ENCODE measurements at places on chromosomes 5 and 9.

GRCh38 chr5:180332861-180333260, 20.3 kb downstream of the GFPT2 start:
- DNase-seq, result no peak

DNA sequence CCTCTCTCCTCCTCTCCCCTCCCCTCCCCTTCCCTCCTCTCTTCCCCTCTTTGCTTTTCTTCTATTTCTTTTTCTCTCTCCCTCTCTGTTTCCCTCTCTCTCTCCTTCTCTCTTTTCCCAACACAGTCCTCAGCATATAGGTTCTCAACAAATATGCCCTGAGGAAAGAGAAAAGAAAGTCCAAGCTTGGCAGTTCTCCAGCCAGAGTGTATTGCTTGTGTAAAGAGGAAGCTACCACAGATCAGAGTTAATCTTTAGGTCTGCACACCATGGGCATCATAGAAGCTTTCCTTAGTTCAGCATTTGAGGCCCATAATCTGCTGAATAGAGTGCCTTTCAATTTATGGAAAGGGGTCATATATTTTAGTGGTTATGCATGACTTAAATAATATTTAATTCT, 382.8 kb upstream of the WWC1 start:
- no peak for DNase-seq

DNA sequence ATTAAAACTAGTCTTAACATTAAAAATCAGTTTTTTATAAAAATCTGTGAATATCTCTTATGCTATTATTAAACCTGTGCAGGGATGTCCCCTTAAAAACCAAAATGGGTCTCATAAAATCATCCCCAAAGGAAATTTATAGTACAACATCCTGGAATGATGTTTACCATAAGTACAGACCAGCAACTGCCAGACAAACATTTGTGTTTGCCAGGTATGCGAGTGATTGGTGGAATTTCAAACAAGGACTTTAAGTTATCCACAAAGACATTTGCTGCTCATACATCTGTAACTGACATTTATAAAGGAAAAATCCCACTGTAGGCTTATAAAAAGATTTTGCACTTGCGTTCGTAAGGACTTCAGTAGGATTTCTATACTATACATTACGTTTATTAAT, 1375.4 kb upstream of the WWC1 start:
- DNase-seq, result no peak

GRCh38 chr9:91221332-91221731, 140.4 kb downstream of the AUH start:
- no peak for DNase-seq

DNA sequence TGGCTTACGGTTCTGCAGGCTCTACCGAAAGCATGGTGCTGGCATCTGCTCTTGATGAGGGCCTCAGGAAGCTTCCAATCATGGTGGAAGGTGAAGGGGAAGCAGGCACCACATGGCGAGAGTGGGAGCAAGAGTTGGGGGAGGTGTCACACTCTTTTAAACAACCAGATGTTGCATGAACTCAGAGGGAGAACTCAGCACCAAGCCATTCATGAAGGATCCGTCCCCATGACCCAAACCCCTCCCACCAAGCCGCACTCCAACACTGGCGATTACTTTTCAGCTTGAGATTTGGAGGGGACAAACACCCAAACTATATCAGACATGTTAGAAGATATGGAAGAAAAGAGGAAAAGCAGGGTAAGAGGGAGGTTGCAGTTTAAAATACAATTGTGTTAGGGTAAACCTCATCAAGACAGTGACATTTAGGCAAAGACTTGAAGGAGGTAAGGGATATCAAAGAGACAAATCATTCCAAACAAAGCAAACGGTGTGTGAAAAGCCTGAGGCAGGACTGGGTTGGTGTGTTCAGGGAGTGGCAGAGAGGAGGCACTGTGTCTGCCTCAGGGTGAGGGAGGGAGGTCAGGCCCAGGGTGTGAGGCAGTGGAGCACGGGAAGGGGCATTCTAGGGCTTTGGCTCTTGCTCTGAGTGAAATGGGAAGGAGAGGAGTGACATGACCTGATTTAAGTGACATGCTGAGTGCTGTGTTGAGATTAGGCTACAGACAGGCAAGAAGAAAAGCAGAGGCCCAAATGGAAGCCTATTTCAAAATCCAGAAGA, 80.9 kb downstream of the SREK1 start:
- no peak for DNase-seq

- no peak for DNase-seq
Observed at GRCh38 chr5:127878174-127878750, 175.1 kb downstream of the CCDC192 start.

DNA sequence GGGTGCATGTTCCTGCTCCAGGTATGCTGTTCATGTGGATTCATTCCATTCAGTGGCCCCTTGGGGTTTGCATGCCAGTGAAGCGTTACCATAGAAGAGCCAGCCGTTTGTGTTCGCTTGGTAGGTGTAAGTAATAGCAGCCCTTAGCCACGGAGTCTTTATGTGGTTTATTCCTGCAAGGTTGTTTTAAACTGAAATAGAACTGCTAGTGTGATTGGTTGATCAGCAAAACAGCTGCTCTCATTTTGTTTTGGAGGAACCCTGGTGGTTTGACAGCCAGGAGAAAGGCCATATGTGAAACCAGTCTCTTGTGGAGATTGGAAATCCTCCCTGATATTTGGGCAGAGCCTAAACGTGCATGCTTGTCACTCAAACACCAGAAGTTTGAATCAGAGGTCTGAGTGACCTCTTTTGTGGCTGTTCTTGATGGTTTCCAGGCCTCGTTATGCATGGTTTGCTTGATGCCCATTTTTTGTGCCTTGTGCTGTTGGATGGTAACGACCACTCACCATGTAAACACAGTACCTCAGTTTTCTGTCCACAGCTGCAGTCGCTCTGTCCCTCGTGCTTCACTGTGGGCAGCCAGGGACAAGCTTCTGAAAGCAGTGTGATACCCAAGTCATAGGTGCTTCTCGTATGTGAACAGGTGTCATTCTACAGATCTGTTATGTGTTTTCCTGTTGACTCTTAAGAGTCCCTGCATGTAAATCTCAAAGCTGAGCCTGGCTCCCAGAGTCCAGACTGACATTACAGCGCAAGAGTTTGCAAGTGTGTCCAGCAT, 58.3 kb upstream of the NXNL2 start:
- DNase-seq, result no peak

DNA sequence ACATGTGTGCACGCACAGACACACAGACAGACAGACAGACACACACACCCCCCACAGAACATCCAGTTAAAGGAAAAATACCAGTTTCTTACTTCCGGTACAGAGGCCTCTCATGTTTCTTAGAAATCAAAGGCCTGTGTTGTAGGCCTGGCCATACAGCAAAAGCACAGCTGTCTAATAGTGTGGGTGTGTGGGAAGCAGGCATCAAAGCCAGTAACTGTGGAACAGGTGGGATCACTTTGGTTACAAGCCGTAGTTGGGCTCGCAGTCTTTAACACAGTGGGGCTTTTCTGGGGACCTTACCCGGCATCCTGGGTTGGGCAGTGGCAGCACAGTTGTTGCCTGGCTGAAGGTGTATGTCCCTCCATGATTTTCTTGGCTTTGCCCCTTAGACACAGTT, 55.2 kb downstream of the FBXL7 start:
- DNase-seq, result no peak

DNA sequence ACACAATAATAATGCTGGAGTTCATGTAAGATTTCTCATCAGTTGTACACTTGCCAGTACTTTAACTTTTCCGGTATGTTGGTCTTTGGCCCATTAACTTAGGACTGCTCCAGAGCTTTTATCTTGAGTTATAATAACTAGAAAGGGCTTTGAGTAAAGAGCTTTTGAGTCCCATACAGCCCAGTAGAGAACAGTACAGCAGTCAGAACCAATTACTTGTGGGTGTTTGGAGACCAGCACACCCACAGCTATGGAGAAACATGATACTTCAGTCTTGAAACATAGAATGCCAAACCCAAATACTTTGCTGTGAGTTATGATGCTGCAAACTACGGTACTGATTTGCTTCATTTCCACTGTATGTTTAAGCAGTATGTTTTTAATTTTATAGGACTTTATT, 374.3 kb downstream of the CCDC171 start:
- DNase-seq, result no peak

GRCh38 chr5:94431696-94432095, 186.7 kb downstream of the KIAA0825 start:
- DNase-seq, result no peak

DNA sequence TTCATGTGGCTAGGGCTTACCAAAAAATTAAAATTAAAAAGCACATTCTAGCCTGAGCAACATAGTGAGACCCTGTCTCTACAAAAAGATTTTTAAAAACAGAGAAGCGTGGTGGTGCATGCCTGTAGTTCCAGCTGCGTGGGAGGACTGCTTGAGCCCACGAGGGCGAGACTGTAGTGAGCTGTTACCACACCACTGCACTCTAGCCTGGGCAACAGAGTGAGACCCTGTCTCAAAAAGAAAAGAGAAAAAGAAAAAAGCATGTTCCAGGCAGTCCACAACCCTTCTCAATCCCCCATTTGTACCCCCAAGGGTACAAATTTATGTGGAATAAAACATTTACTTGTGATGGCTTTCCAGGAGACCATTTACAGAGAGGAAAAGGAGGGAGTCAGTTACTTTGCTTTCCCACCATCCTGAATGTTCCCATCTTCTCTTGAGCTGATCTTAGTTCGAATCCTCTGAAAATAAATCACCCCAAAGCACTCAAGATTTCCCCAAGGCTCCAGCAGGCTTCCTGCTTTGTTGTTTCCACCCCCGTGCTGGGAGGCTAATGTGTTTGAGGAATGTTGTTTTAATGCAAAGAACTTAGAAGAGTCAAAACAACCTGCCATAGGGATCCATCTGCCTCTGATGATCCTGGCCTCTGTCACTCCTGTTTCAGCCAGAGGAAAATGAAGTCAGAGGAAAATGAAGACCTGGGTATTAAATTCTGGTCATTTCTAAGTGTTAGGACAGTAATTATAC, 384.7 kb downstream of the BNC2 start:
- peak; percentile 79 for DNase-seq

GRCh38 chr9:108813951-108814601, 41.7 kb downstream of the ACTL7B start:
- DNase-seq, result no peak

DNA sequence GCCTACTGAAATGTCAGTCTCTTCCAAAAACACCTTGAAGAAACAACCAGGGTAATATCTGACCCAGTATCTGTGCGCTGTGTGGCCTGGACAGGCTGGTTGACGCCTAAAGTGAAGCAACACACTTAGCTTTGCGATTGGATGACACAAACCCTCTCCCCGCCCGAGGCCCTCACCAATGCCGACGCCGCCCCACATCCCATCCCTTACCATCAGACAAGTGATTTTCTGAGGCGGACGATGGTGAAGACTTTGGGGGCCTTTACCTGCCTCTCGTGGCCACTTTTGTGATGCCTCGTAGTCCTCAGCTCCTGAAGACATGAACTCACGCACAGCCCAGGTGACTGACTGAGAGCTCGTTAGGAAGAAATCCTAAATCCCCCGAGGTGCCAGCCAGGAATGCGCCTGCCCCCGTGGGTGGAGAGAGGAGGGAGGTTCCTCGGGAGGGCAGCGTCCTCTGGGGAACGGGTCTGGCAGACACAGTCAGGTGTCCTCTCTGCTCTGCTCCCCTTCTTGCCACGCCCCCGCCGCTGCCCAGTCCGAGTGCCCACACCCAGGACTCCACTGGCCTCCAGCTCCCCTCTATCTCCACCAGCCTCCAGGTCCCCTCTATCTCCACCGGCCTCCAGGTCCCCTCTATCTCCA, 31.0 kb upstream of the RXRA start:
- no peak for DNase-seq

GRCh38 chr5:146040527-146040926, 64.8 kb downstream of the PLAC8L1 start:
- no peak for DNase-seq

DNA sequence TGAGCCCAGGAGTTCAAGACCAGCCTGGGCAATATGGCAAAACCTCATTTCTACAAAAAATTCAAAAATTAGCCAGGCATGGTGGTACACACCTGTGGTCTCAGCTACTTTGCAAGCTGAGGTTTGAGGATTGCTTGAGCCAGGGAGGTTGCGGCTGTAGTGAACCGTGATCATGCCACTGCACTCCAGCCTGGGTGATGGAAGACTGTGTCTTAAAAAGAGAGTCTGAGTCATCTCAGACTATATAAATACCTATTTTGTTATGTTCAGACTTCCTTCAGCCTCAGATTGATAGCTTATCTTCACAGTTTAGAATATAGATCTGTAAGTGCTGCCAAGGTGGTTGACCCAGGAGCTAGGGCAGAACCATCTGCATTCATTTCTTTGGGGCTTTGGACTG, 1.6 kb upstream of the PAIP2 start:
- DNase-seq, result no peak

GRCh38 chr5:140292212-140293036, 10.5 kb downstream of the PFDN1 start:
- no peak for DNase-seq

- DNase-seq, result no peak
Observed at GRCh38 chr5:150376799-150377771, 19.6 kb downstream of the TCOF1 start.

DNA sequence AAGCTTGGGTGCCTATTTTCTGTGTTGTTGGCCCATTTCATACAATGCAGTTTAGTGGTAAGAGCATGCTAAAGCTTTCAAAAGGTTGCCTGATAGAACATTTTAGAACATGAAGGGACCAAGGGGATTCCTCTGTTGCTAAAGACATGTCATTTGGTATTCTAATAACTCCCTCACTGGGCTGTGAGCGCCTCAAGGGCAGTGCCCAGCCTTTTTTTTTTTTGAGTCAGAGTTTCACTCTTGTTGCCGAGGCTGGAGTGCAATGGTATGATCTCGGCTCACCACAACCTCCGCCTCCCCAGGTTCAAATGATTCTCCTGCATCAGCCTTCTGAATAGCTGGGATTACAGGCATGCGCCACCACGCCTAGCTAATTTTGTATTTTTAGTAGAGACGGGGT, 77.1 kb downstream of the PCSK5 start:
- no peak for DNase-seq

DNA sequence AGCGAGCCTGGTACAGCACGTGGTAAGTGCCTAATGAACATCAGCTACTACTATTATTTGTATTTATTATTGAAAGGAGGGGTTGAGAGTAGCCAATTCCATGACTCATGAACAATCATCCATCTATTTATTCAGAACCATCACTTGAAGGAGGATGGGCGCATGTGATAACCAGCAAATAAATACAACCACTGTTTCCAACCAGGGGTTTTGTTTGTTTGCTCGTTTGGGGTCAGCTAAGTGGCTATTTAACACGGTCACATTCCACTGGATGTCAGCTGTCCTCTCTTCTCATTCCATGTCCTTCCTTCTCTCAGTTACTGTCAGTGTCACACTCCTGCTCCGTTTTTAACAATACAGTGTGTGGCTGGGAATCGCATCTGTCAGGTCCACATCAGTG, 8.6 kb downstream of the RAPGEF1 start:
- no peak for DNase-seq

DNA sequence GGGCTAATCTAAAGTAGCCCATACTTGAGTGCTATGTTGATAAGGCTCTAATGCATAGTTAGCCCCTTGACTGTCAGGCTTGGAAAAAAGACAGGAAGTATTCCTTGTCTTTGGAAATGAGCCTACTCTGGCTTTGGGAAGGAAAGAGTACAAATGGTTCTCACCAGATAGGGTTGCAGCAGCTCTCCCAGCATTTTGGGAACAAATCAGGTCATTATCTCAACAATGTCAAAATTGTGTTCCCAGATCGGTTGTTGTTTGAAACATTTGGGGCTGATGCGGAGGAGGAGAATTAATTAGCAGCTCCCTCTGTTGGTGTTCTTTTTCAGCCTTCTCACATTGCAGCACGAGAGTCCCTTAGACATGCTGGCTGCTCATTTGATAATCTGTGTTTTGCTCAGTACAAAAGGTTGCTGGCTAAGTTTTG, 294.7 kb upstream of the DMRT1 start:
- no peak for DNase-seq

Data from iPS DF 19.7 (cell line).